ENCODE measurements at places on chromosomes 5 and 9.

DNA sequence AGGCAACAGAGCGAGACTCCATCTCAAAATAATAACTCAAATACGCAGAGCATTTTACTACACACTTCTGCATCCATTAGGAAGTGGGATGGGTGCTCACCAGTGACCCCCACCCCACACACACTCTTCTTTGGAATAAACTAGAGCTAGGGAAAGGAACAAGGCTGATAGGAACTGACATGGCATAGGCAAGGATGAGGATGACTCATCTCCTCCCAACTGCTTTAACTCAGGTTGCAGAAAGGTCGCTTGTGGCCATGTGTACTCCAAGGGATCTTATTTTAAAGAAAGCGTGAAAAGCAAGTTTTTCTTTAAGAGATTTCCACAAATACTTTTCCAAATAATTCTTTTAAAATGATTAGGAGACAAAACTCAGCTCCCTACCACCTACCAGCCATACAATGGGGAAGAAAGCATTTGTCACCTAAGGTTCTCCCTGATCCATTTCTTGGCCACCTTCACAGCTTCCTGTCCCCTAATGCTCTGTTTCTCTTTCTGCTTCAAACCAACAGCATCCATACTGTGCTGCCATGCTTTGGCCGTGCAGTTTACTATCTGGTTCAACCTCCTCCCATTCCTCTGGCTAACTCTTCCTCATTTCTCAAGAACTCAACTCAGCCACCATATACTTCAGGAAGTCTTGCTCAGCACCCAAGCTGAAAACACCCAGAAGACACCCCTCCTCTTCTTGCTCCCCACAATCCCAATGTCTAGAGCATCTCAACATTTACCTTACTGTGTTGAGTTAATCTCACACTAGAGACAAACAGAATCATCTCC lies 211.9 kb downstream of the ACTL7B start:
- peak; percentile 15 for DNase-seq

DNA sequence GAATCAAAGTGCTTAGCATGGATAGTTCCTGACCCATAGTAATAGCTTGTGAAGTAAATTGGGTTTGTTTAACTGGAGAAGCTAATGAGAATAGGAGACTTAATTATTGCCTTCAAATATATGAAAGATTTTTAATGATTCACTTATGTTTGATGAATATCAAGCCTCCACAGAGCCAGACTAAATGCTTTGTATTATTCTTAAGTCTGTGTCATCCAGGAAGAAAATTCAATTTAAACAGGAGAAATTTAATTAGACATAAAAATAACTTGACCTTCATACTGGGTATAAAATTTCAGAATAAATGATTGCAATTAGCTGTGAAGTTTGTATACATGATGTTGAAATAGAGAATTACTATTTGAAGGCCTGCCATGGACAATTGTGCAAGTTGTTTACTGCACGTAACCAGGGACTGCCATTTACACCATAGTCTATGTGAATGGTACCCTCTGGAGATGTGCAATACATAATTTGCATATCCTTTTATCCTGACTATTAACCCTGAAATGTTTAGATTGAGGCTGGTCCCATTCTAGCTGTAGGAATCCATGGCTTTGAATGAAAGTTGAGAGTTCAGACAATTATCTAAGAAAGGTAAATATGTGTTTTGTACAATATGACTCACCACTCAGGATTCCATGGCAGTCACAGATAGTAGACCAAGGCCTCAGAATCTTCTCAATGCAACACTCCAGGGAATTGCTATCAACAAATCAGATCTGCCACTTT lies 133.5 kb upstream of the IL12B start:
- DNase-seq: peak; percentile 24

DNA sequence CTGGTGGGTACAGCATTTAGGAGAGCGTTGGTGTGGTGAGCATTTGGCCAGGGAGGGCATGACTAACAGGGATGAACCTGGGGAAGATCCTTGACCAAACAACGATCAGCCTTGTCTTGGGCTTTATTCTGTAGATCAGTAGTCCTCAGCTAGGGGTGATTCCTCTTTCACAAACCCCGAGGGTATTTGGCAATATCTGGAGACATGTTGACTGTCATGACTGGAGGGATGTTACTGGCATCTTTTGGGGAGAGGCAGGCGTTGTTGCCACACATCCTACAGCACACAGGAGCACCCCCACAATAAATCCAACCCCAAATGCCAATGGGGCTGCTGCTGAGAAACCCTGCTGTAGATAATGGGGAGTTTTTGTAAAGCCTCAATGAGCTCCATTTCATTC lies 43.9 kb downstream of the OSTF1 start:
- DNase-seq: no peak

- no peak for DNase-seq
These were observed 22.3 kb upstream of the OSMR start for GRCh38 chr5:38823503-38823902.

DNA sequence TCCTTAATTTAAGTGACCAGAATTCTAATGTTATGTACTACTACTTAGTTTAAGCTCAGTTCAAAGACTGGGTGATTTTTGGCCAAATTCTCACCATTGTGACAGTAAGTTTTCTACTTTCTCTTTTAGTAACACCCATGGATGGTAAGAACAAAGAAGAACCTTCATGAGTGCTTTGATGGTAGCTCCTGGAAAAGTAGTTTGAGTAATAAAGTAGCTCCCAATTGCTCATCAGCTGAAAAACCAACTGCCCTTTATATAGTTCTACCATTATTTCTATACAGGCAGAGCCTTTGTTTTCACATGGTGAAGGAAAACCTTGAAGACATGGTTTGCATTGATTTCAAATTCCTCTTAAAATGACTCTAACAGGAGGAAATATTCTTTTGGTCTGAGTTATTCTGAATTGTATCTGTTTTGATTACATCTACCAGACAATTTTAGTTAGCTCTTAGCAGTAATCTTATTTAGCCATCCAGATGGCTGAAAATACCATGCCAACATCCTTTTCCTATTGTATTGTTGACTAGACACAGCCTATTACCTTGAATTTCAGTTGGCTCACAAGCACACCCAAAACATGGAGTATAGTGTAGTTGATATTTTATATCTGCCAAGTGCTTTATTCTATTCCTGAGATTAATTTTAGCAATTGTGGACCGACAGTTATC lies 23.7 kb upstream of the STARD4 start:
- no peak for DNase-seq

DNA sequence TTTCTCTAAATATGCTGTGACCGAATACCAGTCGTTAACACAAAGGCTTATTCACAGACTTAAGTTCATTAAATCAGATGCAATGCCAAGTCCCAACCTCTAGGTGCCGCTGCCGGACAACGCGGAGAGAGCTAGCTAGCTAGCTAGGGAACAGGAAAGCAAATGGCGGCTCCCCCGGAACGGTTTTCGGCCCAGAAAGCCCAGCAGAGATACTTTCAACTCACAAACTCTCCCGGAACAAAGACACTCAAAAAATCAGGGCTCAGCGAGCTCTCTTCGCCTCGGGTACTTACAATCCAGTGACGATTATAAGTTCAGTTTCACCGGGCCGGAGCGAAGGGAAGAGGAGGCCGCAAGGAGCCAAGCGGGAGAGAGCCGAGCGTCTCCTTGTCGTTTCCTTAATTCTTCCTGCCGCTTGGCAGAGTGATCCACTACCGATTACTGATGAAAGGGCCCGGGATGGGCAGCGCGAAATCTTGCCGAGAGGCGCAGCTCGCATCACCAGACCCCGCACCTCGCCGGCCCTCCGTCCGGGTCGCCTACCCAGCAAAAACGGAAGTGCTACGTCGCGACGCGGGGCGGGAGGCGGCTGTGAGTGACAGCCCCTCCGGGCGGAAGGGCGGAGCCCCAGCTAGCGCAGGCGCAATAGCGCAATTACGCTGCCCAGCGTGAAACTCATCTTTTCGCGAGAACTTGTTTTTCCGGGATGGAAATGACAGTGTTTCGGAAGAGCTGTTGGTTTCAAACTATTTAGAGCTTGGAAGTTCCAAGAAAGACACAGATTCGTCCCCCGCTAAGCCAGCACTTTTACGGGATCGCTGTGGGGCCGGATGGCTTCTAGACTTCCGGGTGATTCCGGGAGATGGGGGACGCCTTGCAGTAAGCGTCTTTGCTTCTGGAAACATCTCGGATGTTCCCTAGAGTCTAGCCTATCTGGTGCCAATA lies at the start of gene TAF7:
TSS of gene TAF7 (minus strand) at position 560 of the 945 bp plus-strand sequence. CDS start 740 bp downstream, outside the sequence.
- DNase-seq: peak; percentile 94

DNA sequence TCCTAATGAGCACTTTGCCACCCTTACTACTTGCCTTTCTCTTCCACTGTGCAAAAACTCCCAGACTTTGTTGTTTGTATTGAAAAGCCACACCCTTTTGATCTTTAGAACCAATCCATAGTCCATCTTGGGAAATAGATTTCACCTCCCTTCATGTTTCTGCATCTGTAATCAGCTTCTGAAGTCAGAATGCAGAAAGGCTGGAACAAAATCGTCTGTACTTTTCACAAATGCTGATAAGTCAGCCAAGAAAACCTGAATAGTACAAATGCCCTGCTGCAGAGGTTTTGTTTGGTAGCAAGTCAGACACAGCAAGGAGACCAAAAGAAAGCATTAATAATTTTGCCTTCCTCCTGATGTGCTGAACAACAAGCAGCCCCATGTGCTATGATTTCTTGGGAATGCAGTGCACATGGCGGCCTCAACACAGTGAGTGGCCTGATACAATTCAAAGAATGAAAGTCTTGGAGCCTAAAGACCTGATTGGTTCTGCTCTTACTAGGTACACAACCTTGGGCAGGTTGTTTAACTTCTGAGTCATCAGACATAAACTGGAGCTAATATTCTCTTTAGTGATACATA lies 59.2 kb upstream of the STK32A start:
- DNase-seq: no peak

DNA sequence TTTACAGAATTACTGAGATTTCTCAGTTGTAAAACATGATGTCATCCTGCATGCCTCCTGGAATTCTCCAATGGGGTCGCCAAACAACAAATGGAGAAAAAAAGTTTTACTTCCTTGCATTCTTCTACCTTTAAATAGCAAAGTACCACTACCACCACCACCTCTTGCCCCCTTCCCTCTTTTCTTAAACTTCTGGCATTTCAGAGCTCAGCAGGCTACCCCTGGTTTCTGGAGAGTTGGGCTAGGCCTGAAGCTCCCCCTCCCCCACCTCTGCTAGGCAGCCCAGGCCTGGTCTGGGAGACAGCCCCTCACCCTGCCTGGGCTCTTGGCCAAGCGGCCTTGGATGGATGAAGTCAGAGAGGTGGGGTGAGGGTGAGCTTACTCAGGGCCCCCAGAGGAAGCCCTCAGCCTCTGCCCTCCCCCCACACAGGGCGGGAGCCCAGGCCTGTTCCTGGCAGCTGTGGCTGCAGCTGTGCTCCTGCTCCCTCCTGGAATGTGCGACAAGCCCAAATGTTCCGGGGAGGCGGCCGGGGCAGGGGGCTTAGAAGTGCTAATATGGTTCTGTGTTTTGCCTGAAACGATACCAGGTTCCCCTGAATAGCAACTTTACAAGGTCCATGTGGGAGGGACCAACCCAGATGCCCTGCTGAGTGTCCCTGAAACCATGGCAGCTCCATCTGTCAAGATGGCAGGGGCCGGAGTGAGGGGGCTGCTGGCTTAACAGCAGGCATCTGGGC lies 6.0 kb upstream of the CCIN start:
- peak; percentile 23 for DNase-seq

GRCh38 chr5:140293091-140293848 lies 9.6 kb downstream of the PFDN1 start:
- DNase-seq: peak; percentile 39

- DNase-seq: no peak
These were observed 29.8 kb downstream of the ELP1 start for GRCh38 chr9:108904161-108904560.

GRCh38 chr9:14288433-14288832 lies 25.5 kb downstream of the NFIB start:
- DNase-seq: no peak

DNA sequence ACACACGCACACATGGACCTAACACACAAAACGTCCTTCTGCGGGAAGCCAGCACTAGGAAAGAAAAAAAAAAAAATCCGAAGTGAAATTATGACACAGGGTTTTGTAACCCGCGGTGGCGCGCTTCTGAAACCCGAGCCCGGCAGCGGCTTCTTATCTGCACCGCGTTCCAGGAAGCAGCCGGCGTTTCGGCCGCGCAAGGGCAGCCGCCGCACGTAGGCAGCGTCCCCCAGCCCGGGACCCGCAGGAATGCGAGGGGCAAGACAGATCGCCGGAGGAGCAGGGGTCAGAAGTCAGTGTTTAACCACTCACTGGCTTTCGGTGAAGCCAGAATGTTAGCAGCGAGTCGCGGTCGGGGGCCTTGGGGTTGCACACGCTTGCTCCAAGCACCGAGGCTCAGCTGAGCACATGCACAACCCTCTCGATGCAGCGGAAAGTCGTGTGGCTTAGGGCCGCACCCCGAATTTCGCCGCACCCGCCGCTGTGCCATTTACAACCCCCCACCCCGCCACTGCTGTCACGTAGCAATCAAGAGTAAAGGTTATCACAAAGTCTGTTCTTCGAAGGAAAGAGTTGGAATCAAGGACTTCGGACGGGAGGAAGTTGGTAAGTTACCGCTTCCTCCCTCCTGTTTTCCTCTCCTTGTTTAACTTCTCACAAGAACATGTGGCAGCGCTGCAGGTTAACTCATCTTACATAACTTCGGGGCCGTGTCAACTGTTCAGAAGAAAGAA lies 167.9 kb downstream of the AUH start:
- DNase-seq: peak; percentile 90

- no peak for DNase-seq
These were observed 101.7 kb upstream of the TLE1 start for GRCh38 chr9:81791076-81791475.

GRCh38 chr9:36938617-36939016 lies 95.5 kb downstream of the PAX5 start:
- DNase-seq: no peak

- DNase-seq: no peak
These were observed 302.9 kb downstream of the NSG2 start for GRCh38 chr5:174348311-174348981.

- DNase-seq: no peak
These were observed 163.1 kb downstream of the LRRC70 start for GRCh38 chr5:62741761-62742160.

DNA sequence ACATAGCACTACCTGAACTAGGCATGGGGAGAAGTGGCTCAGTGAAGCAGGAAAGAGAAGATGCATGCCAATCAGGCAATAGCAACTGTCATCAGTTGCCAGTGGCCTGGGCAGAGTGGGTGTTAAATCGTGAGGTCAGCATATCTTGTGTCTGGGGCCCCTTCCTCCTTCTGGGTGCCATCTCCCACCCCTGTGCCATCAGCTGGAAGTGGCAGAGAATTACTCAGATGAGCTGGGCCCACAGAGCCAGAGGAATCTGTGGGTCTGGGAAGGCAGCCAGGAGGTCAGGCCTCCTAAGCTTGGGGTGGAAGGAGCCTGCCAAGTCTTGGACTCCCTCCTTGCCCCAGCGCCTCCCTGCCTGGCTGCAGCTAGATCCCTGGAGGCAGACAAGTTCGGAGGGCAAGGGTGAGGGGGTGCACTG lies 66.5 kb downstream of the GALNT12 start:
- no peak for DNase-seq

- peak; percentile 59 for DNase-seq
These were observed 120.5 kb downstream of the FBXL7 start for GRCh38 chr5:15620501-15620900.

- no peak for DNase-seq
These were observed 50.4 kb upstream of the ZNF354A start for GRCh38 chr5:178780581-178781498.

- no peak for DNase-seq
These were observed 1.5 kb downstream of the SMIM32 start for GRCh38 chr5:136191304-136192014.

GRCh38 chr5:135887447-135887864 lies 8.2 kb downstream of the IL9 start:
- peak; percentile 79 for DNase-seq

GRCh38 chr5:111131356-111131755 lies 39.2 kb downstream of the WDR36 start:
- no peak for DNase-seq
